ENCODE measurements at places on chromosomes 5 and 9. TPM values are rescaled to one million over a fixed set of nuclear protein-coding genes. Genes with fewer than 3 reads are reported as not detected.

The FNBP1 gene
- total RNA-seq, result 24.7 TPM

The MORN5 gene
- 7.0 TPM for total RNA-seq

The CDH10 gene
- 0.07 TPM for total RNA-seq

The SLC36A2 gene
- not detected for total RNA-seq

The FYB1 gene
- 6.1 TPM for total RNA-seq

The NUP214 gene
- total RNA-seq, result 43.8 TPM

The KLF4 gene
- 398 TPM for total RNA-seq
